ENCODE measurements at places on chromosomes 6 and 20.

- DNase-seq = no peak
These were observed 27.0 kb downstream of the SNX9 start for GRCh38 chr6:157850030-157850429.

- peak; percentile 16 for DNase-seq
These were observed 16.5 kb upstream of the GPR6 start for GRCh38 chr6:109961611-109962041.

DNA sequence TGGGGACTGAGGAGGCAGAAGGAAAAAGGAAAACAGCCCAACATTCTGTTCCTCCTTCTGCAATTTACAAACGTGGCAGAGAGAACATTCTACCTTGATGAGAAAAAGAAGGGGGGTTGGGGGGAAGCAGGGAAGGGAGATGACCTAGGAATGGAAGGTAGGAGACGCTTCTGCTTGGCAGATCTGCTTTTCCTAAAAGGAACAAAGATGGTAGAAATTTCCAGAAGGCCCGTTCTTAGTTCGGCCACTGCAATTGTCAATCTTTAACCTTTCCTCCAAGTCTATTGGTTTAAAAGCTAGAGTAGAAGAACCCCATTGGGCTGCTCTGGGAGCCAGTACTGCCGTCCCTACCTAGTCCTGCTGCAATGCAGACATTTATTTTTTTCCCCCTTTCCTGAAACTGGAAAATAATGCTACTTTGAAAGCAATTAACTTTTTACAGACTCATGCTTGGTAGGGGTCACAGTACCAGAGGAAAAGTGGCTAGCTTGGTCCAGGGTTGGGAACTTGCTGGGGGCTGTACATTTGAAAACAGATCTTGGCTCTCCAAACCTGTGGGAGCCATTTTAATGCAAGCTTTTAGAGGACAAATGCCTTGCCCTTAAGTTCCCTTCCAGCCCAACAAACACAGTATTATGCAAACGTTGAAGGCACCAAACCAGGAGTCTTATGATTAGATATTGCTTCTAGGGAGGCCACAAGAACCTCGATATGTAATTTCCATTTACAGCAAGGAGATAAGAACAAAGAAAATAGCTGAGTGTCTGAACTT lies 2.6 kb downstream of the ZMYND8 start:
- peak; percentile 46 for DNase-seq

- no peak for DNase-seq
These were observed 49.7 kb downstream of the BCAS4 start for GRCh38 chr20:50844430-50845100.

GRCh38 chr20:45823949-45824835 lies 2.9 kb downstream of the TNNC2 start:
- no peak for DNase-seq

DNA sequence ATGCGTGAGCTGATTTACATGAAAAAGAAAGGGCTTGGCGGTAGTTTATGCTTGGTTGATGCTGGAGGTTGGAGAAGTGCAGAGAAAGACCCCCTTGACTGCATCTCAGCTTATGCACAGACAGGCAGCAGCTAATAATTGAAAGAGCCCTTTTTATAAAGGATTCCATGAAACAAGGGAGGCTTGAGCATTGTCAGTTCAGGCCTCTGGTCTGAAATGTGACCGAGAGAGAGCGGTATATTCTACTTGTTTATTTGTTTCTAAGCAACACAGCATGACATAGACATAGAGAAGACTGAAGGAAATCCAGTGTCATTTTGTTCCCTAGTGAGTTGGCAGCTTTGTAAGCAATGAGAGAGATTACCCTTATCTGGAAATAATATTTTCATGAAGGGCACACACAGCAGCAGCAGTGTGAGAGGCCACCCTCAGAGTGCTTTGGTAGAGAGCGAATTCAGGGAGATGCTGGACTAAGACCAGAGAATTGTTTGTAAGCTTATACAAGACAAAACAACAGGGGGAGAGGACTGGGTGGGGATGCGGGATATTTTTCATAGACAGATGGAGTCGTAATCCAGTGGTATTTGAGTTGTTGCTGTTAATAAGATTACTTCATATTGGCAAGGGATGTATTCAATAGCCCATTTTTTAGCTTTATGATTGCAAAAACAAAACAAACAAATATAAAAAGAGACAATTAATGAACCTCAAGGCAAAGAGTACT lies 34.6 kb upstream of the LAMA2 start:
- no peak for DNase-seq

DNA sequence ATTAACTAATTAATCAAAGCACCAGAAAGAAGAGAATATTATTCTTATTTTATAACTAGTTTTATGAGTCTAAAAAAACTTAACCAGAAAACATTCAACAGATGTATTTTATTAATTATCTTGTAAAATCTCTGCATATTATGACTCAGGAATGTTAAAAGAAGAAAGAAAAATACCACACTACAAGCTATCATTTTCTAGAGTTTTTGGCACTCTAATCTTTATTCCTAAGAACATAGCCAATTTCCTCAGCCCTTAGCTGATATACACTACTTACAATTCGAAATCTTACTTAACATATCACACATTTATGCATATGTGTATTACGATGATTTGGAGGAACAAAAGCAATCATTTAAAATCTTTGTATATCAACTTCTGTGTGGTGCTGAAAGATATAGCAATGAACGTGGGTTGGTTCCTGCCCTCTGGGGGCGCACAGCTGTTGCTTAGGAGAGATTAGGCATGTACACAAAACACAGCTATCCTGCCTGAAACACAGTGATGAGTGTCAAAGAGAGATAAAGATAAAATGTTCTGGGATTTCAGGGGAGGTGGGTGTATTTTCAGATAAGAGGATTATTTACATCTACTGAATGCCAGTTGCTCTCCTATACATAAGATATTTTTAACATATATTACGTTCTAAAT lies 404.5 kb downstream of the SYNE1 start:
- no peak for DNase-seq

DNA sequence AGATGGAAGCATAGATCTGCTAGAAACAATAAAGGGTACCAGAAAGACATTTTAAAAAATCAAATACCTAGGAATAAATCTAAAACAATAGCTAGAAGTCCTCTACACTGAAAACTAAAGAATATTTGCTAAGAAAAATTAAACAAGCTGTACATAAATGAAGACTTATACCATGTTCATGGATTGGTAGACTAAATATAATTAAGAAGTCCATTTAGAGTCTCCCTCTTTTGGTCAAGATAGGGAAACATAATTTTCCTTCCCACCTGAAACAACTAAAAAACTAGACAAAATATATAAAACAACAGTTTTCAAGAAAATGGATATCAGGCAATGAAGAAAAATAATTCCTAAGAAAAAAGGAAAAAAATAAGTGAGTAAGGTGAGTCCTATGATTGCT lies 120.0 kb upstream of the TAB2 start:
- DNase-seq = no peak

- DNase-seq = no peak
These were observed 1.8 kb downstream of the UQCC2 start for GRCh38 chr6:33709605-33710295.

- DNase-seq = no peak
These were observed 101.0 kb downstream of the LCA5 start for GRCh38 chr6:79436241-79436640.

DNA sequence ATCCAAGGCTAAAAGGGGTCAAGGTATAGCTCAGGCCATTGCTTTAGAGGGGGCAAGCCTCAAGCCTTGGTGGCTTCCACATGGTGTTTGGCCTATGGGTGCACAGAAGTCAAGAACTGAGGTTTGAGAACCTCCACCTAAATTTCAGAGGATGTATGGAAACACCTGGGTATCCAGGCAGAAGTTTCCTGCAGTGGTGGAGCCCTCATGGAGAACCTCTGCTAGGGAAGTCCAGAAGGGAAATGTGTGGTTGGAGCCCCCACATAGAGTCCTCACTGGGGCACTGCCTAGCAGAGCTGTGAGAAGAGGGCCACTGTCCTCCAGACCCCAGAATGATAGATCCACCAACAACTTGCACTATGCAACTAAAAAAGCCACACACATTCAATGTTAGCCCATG lies 678.7 kb upstream of the ADGRB3 start:
- DNase-seq = no peak

DNA sequence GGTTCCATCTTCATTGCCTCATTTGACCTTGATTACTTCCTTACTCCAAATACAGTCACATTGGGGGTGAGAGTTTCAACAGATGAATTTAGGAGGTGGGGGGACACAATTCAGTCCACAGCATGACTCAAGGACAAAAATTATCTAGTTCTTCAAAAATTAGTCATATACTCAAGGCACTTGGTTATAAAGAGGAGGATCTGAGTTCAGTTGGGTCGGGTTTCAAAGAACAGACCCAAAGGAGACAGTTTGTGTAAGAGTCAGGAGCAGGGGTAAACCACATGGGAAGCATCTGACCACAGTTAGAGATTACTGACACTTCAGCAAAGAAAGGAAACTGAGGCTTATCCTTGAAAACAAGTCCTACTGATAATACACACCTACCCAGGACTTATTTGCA lies 138.0 kb downstream of the TBC1D7 start:
- DNase-seq = no peak

GRCh38 chr6:89034586-89035251 lies 45.8 kb upstream of the PNRC1 start:
- no peak for DNase-seq

DNA sequence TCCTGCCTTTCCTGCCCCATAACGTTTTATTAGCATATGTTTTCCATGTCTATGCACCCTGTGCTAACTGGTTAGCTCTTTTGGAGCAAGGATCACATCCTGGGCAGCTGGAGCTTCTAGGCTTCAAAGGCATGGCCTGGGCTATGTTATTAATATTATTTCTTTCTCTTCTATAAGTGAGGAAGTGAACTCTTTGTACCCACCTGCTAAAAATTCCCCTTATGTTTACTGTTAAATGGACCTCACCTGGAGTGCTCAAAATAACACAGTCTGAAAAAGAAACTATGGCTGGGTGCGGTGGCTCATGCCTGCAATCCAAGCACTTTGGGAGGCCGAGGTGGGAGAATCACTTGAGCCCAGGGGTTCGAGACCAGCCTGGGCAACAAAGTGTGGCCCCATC lies 97.8 kb downstream of the TNFAIP3 start:
- no peak for DNase-seq

DNA sequence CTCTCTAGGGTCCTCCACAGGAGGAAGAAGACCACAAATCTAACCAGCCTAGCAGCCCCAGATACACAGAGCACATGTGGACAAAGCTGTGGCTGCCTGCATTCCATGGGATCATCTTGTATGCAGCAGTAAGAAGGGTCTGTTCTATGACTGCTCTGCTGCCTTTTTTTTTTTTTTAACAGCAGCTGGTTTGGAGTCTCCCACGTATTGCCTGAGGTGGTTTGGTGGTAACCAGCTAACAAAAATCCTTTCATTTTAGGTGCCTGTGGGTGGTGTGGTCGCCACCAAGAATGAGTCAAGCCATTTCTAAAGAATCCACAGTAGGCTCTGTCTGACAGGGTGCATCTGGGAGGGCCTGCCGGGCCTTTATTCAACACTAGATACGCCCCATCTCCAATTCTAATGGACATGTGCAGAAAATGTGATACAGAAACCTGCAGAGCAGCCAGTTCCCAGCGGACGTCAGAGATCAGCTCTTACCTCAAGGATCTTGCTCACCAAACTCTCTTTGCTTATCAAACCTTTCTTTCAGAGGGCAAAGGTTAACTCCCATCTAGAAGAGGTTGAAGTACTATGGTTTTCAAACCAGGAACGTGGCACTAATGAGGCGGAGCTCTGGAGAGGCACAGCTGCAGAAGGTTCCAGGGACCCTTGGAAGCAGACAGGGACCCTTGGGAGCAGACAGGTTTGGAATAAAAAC lies 32.0 kb downstream of the GNAS-AS1 start:
- no peak for DNase-seq

- no peak for DNase-seq
These were observed 11.0 kb downstream of the TRIM10 start for GRCh38 chr6:30149858-30150550.

DNA sequence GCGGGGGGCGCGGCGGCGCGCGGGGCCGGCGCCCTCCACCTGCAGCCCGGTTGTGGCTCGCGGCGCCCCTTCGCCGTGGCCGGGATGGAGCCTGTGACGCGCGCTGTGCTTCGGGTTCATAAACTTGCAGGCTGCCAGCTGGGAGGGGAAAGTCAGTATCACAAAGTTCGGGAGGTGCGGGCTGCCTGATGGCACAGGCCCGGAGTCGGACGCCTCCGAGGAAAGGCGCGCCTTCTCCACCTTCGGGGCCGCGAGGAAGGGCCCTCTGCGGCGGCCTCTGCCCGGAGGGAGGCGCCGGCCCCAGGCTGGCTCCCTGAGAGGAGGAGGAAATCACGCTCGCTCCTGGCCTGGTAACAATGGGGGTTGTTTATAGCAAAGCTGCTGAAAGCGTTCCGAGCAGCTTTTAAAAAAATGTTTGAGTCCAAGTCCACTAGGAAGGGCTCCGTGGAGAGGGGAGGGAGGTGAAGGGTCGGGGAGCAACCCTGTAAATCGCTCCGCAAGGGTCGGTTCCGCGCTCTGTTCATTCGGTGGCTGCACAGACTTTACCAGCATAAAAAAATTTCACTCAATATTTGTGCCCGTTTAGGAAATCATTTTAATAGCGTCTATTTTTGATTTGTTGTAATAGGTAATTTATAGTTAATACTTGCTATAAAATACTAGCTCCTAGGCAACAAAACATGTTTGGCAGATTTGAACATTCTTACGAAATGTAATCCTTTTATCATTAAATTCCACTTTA lies 1.0 kb downstream of the AFDN start:
- DNase-seq = peak; percentile 11

DNA sequence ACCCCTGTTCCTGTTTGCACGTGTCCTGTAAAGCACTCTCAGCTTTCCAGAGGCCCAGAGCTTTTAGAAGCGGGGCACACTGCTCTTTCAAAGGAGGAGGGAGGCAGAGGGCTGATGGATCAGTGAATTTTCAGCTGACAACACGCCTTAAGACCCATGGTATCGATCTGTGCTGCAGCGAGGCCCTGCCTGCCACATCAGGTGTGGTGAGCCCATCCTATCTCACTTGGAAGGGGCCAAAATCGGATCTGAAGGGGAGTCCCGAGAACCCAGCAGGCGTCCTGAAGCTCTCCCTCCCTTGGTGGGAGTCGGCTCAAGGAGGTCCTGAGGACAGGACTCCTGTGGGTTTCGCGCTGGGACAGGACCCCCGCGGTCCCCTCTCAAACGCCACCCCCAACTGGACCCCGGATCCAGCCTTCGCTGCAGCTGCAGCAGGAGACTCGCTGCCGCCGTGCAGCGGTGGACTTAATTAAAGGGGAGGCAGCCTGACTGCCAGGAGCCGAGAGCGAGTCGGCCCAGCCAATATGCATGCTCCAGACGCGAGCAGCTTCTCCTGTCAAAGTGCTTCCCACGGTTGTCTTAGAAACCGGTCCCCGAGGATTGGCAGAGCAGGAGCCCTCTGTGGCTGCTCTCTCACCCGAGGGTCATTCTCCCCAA lies 580.0 kb upstream of the ZNF337 start:
- no peak for DNase-seq

- no peak for DNase-seq
These were observed 76.9 kb downstream of the RCAN2 start for GRCh38 chr6:46414398-46414797.

GRCh38 chr6:170033666-170034065 lies 257.2 kb downstream of the DLL1 start:
- DNase-seq = no peak

Measured in SW 1271 (cell line).